Activated gamma-delta T cell treated with anti-CD3 and anti-CD28 coated beads, Interleukin-2, amount 50 U/mL, for 16 hours (primary cell): ENCODE measurements at places on chromosomes 3 and 15.

GRCh38 chr3:42683875-42684598, 1.3 kb upstream of the KLHL40 start:
- DNase-seq: no peak

DNA sequence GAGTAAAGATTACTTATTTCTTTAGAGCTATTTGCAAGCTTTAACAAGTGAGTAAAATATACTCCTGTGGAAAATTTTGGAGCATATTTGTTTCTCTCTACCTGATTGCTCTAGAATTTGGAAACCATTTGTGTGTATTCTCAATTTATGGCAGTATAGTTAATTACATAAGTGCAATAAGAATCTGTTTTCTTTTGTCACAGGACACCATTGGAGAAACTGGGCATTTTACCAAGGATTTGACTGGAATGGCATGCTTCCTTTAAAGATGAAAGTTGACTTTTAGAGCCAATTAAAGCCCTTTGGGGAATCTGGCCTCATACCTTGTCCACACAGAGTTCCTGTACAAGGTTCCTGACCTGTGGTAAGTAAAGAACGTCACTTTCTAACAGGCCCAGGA, 38.4 kb downstream of the PAQR5 start:
- DNase-seq: no peak

DNA sequence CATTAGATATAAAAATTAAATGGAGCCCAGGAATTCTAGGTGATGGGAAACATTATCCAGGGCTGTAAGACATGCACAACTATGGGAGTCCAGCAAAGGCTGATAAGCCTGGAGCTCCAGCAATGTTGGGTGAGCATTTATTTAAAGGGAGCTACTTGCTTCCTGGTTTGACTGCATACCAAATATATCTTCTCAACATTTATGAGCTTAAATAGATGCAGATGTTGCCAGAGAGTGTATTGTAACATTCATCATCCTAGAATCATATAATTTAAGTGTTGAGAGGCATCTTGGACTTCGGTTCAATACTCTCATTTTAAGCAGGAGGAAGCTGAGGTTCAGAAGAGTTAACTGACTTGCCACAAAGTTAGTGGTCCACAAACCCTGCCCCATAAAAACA, 12.2 kb upstream of the POLR2M start:
- DNase-seq: no peak

- no peak for DNase-seq
Observed at GRCh38 chr15:75067123-75067830, 43.9 kb downstream of the PPCDC start.

DNA sequence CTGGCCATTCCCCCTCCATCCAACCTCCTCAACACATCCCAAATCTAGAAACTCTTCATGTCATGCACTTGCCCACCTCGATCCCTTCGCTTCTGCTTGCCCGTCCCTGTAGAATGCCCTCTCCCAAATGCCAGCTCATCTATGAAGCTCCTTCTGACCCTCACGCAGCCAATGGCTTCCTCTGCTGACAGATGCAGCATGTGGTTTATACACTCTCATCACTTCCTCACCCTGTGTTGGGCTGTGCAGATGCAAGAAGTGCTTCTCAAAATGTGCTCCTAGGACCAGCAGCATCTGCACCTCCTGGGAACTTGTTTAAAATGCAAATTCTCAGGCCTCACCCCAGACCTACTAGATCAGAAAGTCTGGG, 51.7 kb downstream of the SEMA5B start:
- DNase-seq: no peak

DNA sequence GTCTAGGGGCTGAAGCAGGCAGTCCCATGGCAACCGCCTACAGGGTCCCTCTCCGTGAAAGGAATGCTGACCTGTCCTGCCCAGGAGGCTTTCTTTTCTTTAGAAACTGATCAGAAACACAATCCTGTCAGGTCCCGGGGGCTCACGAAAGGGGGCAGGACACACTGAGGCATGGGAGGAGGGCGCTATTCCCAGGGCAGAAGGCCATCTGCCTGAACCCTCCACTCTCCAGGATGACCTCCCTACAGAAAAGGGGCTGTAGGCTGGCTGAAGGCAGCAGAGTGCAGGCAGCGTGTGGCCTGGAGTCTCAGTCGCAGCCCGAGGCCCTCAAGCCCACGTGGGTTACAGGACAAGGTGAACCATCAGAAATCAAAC, 18.4 kb upstream of the LRRK1 start:
- no peak for DNase-seq

DNA sequence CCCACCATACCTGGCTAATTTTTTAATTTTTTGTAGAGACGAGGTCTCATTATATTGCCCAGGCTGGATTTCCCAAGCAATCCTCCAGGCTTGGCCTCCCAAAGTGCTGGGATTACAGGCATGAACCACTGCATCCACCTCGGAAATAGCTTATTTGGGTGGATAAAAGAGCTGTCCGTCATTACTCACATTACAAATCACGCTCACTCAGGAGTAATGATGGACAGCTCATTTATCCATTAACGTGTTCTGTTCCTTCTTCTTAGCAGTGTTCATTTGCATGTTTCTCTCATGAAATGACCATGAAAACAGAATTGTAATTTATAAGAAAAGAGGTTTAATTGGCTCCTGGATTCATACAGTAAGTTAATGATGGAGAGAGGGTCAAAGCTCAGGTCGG, 9.8 kb downstream of the SV2B start:
- no peak for DNase-seq

DNA sequence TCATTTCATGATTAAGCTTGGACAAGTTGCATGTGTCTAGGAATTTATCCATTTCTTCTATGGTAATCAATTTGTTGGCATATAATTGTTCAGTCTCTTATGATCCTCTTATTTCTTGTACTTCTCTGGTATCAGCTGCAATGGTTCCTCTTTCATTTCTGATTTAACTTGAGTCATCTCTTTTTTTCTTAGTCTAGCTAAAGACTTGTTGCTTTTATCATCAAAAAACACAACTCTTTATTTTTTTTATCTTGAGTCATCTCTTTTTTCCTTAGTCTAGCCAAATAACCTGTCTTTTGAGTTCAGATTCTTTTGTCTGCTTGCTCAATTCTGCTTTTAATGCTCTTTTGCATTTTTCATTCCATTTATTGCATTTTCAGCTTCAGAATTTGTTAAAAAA, 37.3 kb downstream of the UBE3A start:
- no peak for DNase-seq
